ENCODE measurements at places on chromosomes 16 and 17. TPM values are rescaled to one million over a fixed set of nuclear protein-coding genes. Genes with fewer than 3 reads are reported as not detected.
A peak's percentile ranks its signal among the peaks of the same experiment; 100 is the strongest.

Gene DNASE1L2
- total RNA-seq, result 3.2 TPM

Gene TBC1D24
- 16.5 TPM for total RNA-seq

DNA sequence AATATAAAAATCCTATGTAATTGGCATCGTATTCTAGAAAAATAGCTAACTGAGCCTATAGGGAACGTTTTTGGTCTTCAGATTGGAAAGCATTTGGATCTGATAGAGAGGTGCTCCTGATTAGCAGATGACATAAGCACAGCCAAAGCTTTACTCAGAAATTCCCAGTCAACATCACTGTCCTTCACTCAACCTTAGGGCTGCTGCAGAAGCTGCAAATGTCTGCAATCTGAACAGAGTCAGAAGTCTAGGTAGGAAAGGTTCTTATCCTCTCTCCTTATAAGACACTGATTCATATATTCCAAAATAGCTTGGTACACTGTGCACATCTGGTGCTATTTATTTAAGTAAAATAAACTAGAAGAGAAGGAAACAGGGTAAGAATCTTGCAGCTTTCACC is 19.2 kb downstream of the STRADA start:
- no peak for DNase-seq

Gene TXNDC11
- 38.3 TPM for total RNA-seq

- DNase-seq, result peak; percentile 18
These were observed 100.6 kb upstream of the ZNF750 start for GRCh38 chr17:82940226-82941020.

DNA sequence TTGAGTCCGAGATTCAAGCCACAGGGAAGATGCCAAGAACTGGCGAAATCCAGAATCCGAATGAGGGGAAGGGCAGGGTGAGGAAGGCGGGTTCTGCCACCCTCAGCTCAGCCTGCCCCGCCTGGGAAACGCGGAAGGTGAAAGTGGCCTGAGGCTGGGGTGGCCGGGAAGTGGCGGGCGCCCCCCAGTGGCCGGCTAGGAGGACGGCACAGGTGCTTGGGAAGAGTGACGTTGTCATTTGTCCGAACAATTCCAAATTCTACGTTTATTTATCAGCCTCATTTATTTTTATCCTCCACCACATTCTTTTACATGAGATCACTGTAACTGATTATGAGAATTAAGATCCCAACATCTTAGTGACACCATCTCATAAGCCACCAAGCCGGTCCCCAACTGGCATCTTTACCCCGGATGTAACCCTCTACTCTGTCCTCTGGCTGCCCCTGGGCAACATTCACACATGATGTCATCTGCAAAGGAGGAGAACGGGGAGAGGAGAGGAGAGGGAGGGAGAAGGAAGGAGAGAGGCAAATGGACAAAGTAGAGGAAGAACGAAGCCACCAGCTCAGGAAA is 21.3 kb downstream of the SRCIN1 start:
- peak; percentile 77 for DNase-seq

Gene NGFR
- not detected for total RNA-seq

Gene RTN4RL1
- total RNA-seq, result 0.45 TPM

Gene CLEC19A
- total RNA-seq, result not detected

GRCh38 chr17:28477928-28478327 is 4.5 kb downstream of the SLC13A2 start:
- no peak for DNase-seq

DNA sequence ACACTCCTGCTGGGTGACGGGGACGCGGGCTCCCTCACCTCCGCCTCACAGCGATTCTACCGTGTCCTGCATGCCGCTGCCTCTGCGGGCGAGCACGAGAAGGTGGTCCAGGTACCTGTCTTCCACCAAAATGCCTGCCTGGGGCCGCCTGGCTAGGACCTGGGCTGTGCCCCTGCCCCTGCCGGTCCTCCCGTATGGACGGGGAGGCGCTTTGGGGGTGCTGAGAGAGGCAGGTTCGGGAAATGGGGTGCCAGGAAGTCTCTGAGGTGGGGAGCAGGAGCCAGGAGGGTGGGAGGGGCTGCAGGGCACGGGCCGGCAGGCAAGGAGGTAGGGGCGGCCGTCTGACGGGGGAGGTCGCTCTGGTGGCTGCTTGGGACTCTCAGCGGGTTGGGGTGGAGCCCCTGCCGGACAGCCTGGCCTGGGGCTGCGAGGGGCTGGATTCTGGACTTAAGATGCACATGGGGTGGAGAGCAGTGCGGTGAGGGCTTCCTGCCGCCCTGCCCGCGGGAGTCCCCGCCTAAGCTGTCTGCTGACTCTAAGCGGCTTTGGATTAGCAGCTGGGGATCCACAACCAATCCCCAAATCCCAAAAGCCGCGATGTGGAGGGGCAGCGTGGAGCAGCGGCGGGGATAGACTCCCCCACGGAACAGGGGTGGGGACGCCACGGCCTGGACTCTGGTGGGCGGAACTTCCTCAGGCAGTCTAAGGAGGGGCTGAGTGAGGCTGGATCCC is 5.8 kb downstream of the CHTF18 start:
- DNase-seq, result no peak

DNA sequence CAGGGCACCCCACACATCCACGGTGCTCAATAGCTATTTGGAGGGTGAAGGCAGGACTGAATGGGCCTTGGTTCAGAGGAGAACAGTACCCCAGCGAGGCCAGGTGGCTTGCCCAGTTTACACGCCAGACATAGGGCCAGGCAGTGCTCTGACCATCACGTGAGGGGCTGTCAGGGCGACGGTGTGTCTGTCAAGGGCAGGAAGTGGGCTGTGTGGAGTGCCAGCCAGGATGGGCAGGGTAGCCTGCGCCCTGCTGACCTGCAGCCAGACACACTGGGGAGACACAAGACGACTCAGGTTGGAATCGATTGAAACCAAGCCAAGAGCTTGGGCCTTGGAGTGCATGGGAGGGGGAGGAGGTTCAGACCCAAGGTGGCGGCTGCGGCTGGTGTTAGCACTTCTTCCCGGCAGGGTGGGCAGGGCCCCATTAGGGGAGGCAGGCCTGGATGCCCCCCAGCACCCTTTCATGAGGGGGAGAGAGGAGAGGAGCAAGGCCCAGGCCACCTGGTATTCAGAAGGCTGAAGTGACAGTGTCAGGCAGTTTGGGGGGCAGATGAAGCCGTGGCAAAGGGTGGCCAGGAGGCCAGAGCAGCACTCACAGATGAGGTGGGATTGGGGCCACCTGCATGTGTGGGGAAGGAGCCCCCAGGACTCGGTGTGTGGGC is 68.2 kb downstream of the SREBF1 start:
- DNase-seq, result no peak

- peak; percentile 7 for DNase-seq
These were observed 23.5 kb downstream of the CACNG1 start for GRCh38 chr17:67067571-67068482.

- no peak for DNase-seq
These were observed 18.9 kb upstream of the PRM1 start for GRCh38 chr16:11299865-11300559.

Gene CORO6
- 8.2 TPM for total RNA-seq
